ENCODE measurements at places on chromosomes 2 and 18.

DNA sequence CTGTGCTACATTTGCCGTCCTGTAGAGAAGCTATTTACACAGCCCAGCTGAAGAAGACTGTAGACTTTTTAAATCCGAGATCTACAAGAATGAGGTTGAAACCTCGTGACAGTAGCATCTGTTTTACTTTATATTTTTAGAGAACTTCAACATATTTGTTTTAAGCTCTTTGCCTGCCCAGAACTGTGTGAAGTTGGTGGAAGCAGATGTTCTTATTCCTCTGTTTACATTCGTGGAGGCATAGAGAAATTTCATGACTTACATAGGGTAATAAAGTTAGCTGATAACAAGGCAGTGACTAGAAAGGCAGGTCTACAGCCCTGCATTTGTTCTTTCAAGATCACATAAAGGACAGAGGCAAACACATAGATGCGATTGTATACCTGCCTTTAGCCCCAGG, 47.0 kb upstream of the MAP3K20 start:
- no peak for DNase-seq

- no peak for DNase-seq
Observed at GRCh38 chr2:224562831-224563230, 22.3 kb downstream of the CUL3 start.

- DNase-seq = no peak
Observed at GRCh38 chr2:6854416-6854815, 11.3 kb downstream of the CMPK2 start.

GRCh38 chr2:8441986-8442385, 239.9 kb upstream of the ID2 start:
- DNase-seq = no peak

DNA sequence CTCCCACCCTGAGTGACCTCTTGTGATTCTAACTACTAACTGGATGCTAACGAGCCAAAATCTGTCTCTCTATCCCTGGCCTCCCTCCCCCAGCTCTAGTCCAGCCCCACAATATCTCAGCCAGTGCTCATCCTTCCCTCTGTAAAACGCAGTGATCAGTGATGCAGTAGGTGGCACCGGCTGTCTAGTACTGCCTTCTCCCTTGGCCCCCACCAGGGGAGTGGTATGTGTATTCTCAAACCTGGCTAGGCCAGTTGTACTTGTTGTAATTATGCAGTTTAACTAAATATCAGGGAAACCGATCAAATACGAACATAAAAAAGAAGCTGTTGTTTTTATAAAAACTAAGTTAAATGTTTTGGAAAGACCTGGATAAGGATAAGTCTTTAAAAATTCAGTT, 113.2 kb upstream of the ALPP start:
- no peak for DNase-seq

DNA sequence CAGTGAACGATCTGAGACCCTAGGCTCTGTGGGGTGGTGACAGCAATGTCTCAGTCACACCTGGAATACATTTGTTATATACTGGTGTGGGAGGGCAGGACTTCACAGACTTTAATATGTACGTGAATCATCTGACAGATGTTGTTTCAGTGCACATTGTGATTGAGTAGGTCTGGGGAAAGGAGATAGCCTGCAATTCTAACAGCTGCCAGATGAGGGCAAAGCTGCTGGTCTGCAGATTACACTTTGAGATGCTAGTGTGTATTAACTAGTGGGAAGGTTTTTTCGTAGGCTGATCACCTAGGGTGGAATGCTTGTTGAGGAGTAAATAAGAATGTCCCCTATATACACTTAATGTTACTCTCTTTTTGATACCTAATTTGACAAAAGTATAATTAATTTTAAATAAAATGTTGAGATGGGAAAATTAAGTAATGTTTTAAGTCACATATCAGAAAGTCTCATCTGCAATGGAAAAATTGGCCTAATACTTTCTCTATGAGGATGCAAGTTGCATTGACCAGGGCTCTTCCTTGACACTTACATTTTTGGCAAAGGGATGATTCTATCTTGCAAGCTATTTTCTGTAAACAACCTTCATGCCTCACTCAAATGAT, 496.9 kb upstream of the HNMT start:
- no peak for DNase-seq

GRCh38 chr18:3450012-3450798, at the start of gene TGIF1:
Gene TGIF1, plus strand, starts transcription at chr18:3450172. Its CDS starts 318 bp downstream, at chr18:3450490.
- DNase-seq = peak; percentile 71

DNA sequence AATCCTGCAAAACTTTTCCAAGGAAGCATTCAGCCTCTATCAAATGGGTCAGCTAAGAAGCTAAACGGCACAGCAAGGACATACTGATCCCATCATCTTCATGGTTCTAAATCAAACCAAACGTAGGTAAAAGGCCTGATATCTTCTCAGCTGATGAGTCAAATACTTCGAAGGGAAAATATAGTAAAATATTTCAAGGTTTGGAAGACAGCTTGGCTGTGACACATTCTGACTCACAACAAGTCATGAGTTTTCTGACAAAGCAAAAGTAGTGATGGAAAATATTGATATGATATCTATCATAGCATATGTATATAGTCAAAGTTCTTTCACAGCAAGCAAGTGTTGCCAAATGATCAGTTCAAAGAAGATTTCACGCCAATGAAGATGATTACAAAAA, 31.5 kb downstream of the DOCK10 start:
- no peak for DNase-seq

DNA sequence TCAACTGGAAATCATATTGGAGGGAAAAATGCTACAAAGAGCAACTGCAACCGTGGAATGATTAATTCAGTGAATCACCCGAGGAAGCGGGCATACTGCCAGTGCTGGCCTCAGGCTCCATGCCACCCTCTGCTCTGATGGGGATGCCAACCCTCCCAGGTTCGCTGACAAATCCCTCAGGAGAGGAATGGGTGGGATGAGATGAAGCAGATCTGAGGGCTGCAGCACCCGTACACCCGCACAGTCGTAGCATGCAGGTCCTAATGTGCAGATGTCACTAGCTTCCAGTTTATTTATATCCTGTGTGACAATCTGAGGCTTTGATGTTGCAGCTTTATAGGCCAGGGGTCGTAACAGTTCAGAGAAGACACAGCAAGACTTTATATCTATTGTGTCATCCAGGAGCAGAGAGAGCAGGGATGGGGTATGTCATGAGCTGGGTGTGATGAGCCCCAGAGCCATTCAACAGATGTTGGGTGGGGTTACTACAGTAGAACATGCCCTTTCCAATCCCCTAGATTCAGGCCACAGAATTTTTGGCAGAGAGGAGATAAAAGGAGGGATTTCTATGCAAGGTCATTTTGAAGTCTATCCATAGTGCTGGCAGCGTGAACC, 44.6 kb downstream of the DPP4 start:
- DNase-seq = no peak

GRCh38 chr2:9139491-9140443, 66.8 kb upstream of the ASAP2 start:
- peak; percentile 43 for DNase-seq

DNA sequence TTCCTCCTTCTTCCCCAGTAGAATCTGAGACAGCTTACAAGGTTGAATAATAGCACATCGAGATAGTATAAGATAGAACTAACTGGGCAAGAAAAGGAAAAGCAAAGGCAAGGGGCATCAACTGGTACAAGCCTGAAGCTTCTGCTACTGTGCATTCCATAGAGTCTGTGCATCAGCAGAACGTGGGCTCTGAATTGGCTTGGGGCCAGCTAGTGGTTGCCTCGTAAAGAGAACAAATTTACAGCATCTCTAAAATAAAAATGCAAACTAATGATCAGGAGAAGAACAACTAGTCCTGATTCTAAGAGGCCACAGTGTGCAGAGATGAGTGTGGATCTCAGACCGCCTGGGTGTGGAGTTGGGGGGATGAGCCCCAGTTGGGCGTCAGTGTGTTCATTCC, 36.6 kb downstream of the UPP2 start:
- DNase-seq = no peak

GRCh38 chr18:62450546-62451410, 72.0 kb upstream of the ZCCHC2 start:
- no peak for DNase-seq

- DNase-seq = no peak
Observed at GRCh38 chr18:22594155-22594690, 176.5 kb upstream of the CTAGE1 start.

GRCh38 chr18:32661486-32662299, 111.1 kb downstream of the KLHL14 start:
- no peak for DNase-seq

GRCh38 chr2:42693688-42694479, 70.1 kb downstream of the OXER1 start:
- DNase-seq = no peak

- no peak for DNase-seq
Observed at GRCh38 chr2:26758790-26759321, 5.2 kb upstream of the SLC35F6 start.

DNA sequence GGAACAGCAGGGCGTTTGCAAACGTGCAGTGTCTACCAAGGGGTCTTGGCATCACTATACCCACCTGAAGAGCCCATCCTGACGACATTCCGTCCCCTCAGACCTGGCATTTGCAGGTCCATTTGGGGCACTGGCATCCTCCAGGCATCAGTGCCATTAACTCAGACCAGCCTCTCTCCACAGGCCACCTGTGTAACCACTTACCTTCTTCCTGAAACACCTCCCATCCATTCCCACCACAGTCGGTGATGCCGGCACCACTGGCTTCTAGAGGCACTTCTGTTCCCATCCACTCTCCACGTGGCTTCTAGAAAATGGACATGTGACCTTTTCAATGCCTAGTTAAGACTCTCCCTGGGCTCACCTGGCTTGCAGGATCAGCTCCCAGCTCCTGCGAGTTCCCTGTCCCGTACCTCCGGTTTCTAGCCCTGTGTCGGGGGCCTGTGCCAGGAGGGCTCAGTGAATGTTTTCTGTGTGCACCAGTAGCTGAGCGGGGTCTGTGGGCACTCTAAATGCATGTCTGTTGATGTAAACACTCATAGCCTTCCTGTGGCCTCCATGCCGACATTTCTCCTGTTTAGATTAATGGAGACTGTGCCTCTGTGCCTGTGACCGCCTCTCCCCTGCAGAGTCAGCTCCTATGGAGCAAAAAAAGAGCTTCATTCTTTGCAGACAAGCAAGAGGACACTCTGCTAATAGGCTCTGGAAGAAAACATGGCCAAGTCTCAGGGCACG, 458.0 kb upstream of the HS6ST1 start:
- DNase-seq = no peak

DNA sequence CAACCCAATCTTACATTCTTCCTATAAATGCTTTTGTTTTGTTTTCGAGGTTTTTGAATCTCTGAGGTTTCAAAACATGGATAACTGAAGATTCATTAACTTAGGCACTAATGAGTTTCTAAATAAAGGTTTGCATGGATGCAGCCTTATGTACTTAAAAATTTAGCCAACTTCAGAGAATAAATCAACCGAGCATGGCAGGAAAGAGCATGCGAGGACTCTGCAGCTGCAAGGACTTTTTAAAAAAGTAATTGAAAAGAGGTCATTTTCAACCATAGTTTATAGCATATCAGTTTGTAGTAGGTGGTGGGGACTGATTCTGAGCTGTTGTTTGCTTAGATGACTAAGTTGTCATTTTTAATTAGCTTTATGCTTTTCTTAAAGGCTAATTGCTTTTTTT, 567.0 kb upstream of the ZEB2 start:
- DNase-seq = no peak

- DNase-seq = no peak
Observed at GRCh38 chr2:159606287-159606686, 10.1 kb downstream of the BAZ2B start.

DNA sequence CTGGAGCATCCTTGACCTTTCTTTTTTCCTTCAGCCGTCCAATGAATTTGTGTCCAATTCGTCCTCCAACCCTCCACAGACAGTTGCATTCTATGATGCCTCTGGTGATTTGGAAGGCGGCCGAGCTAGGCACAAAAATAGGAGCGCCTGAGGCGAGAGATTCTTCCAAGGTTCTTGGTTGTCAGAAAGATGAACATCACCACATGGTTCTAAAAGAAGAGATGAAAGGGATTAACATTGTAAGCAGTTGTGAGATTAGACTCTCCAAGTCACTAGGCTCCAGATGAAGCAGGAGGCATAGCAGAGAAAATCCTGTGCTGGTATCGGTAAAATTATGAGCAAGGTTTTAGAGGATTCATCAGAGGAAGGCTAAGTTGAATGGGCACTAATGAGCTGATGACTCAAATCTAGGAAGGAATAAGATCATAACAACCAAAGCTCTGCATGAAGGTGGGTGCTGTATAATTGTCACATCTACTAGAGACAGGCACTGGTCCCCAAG, 75.4 kb upstream of the MAP4K3 start:
- no peak for DNase-seq

GRCh38 chr2:45330637-45331409, 280.2 kb downstream of the SRBD1 start:
- no peak for DNase-seq

- no peak for DNase-seq
Observed at GRCh38 chr18:498931-499775, 1.3 kb downstream of the COLEC12 start.

GRCh38 chr2:239269916-239270315, 130.9 kb downstream of the HDAC4 start:
- no peak for DNase-seq

- no peak for DNase-seq
Observed at GRCh38 chr2:27552941-27553340, 29.9 kb upstream of the ZNF512 start.

DNA sequence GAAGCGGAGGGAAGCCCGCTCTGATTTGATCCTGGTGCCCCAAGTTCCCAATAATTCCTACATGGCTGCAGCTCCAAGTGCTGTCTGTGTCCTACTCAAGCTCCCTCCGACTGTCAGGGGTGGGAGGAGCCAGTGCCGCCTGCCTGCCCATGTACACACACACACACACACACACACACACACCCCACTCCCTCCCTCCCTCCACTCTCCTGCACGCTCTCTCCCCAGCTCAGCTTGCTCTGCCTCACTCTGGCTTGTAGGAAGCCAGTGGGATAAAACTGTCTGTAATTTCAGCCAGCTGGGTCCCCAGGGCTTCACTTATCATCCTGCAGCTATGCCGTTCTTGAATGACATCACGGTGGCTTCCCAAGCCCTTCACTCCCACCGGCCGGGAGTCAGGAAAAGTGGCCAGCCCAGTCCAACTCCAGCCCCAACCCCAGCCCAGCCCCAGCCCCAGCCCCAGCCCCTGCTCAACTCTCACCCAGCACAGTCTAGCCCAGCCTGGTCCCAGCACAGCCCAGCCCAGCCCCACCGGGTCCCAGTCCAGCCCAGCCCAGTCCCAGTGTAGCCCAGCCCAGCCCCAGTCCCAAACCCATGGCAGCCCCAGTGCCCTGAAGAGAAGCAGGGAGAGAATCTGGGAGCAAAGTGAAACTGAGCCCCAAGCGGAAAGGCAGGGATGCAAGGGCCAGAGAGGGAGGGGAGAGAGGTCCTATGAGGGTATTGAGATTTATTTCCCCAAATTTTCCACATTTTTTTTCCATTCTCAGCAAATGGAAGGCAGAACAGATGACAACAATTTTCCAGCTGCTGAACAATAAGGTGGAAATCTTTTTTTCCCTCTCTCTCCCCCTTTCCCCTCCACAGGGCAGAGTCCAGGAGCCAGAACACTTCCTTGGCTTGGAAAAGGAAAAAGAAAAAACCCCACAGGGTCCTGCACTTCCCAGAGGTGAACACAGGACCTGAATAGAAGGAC, 144.0 kb downstream of the TNS1 start:
- peak; percentile 30 for DNase-seq

GRCh38 chr18:24372279-24372872, 25.2 kb downstream of the OSBPL1A start:
- DNase-seq = no peak

- DNase-seq = no peak
Observed at GRCh38 chr2:240164586-240164985, 24.1 kb upstream of the OTOS start.

GRCh38 chr2:99198103-99198841, 17.3 kb downstream of the MRPL30 start:
- no peak for DNase-seq

GRCh38 chr2:46179037-46179621, 118.1 kb upstream of the EPAS1 start:
- DNase-seq = no peak

- DNase-seq = no peak
Observed at GRCh38 chr2:37634914-37635503, 36.4 kb downstream of the CDC42EP3 start.

All from NCI-H187 (cell line).